Stimulated activated CD8-positive, alpha-beta memory T cell treated with anti-CD3 and anti-CD28 coated beads, Interleukin-15, amount 100 ng/mL, for 24 hours (primary cell): ENCODE measurements at places on chromosomes 11 and 22.

- no peak for DNase-seq
Observed at GRCh38 chr22:30030329-30030728, 49.9 kb upstream of the HORMAD2 start.

GRCh38 chr11:45922425-45923082, at the start of gene LARGE2:
LARGE2 (plus strand) TSS chr11:45922656; CDS start chr11:45922883, 227 bp downstream.
- DNase-seq, result no peak

GRCh38 chr11:99716302-99716701, 695.6 kb downstream of the CNTN5 start:
- DNase-seq, result no peak

DNA sequence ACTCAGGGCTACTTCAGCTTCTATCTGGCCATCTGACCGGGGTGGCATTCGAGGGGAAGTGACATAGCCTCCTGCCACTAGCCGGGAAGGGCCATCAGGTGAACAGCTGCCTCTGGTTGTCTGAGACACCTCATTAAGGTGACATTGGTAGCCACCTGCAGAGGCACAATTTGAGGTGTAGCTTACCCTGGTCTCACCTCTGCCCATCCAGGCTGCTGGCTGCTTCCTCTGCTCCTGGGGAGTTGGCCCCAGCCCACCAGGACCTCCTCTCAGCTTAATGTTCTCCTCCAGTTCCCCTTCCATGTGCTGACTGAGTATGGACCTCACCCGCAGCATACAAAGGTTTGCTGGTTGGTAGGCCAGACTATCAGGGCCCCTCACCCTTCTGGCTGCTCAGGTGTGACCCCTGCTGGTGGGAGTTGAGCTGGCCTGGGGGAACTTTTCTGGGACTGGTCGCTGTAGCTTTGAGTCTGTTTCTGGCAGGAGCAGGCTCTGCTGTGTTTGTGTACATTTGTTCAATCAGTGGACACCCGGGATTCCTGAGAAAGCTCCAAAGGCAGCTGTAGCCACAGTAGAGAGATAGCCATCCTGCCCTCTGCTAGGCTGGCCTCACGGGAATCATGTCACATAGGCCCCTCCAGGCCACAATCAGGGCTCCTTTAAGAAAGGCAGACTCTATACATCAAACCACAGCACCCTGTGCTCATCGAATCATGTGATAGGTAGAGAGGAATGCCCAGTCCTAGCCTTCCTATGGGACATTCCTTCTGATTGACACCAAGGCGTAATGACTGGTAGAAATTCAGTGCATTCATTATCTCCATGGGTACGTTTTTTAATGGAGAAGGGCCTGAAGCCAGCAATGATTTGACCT, 295.1 kb upstream of the PLET1 start:
- DNase-seq, result peak; percentile 53

DNA sequence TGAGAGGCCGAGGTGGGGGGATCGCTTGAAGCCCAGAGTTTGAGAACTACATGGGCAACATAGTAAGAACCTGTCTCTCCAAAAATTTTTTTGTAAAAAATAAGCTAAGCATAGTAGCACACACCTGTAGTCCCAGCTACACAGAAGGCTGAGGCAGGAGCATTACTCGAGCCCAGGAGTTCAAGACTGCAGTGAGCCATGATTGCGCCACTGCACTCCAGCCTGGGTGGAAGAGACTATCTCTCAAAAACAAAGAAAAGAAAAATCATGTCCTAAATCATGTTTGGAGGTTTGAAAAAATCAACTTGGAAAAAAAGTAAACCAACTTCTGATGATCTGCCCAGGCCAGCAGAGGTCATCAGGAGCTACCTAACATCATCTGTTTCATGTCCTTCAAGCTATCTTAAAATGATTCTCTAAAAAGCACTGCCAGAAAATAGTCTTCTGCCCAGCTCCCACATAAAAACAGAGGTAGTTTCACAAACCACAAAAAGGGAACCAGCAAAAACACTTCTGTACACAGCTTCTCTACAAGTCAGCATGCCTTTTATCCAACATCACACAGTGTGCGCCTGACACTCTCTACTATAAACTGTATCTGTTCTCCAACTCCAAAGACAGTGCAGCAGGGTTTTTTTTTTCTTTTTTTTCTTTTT, 165.0 kb downstream of the SOX6 start:
- no peak for DNase-seq

GRCh38 chr11:21944577-21944976, 248.3 kb upstream of the ANO5 start:
- DNase-seq, result no peak

- DNase-seq, result no peak
Observed at GRCh38 chr11:130775306-130776060, 140.8 kb downstream of the SNX19 start.

GRCh38 chr11:115499241-115499799, 4.9 kb downstream of the CADM1 start:
- no peak for DNase-seq

DNA sequence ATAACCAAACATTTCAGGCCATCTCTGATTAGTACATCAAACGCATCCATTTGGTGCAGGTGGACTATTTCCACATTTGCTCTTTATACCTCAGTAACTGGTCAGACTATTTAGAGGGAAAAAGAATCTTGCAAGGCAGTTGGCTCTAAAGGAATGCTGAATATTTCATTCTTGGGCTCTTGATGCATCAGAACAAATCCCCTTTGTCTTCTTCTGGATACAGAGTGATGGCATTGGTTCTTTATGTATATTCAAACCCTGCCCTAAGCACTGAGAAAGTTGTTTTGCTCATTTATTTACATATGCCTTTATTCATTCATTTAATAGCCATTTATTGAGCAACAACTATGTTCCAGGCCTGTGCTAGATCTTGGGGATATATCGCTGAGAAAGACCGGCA, 31.1 kb upstream of the RAB30 start:
- no peak for DNase-seq

GRCh38 chr11:84645988-84646694, 981.0 kb downstream of the DLG2 start:
- no peak for DNase-seq

DNA sequence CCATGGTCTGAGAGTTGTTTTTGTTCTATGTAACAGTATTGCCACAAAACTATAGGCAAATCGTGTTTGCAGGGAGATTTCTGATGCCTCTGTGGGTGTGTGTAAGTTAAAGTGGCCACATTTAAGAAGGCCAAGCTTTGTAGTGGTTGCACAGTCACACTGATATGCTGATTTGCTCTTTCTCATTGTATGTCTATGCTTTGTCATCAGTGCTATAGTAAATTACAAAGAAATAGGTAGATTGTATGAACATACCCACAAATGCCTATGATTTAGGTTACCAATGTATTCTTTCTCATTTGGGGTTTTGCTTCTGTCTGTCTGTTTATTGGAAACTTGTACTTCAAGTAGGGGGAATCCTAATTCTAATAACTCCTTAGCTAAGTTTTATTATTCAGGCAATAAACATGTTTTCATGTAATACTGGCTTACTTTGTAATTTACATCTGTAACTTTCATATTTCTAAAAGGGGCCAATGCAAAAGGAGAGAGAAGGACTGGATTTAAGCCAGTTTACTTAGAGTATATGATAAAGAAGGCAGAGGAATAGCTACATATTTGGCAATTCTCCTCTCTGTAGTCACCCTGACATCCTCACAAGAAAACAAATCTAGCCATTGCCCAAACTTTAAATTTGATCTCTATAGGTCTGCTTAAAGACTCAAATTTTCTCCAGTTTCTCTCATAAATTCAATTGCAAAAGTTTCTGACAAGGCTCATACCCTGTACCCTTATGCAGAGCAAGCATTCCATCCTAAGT, 2.0 kb downstream of the FIBIN start:
- DNase-seq, result no peak

- no peak for DNase-seq
Observed at GRCh38 chr11:80778941-80779340, 1338.1 kb upstream of the TENM4 start.

DNA sequence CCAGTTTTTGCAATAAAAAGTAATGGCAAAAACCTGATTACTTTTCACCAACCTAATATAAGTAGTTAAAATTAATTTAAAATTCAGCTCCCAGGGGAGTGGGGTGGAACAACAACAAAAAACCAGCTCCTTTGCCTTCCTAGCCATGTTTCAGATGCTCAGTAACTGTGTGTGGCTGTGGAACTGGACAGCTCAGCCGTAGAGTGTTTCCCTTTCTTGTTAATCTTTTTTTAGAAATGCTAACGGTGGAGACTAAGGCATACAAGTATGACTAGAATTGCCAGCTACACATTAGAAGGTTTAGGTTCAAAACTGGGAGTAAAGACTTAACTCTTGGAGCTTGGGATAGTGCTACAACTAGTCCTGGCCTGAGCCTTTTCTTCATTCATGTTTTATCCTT, 45.0 kb downstream of the PPP6R3 start:
- no peak for DNase-seq

DNA sequence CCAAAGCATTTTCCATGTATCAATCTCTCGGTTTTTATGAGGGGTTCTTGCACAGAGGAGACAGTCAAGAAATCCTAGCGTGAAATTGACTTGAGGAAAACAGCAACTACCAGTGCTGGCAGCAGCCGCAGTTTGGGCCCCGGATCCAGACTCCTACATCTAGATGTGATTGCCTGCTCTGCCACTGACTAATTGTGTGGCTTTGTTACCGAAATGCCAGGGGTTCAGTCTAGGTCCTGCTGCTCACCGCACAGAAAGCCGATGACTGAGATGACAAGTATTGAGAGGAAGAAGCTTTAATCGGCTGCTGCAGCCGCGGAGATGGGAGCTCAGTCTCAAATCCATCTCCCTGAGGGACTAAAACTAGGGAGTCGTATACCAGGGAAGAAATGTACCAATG, 8.2 kb upstream of the GLB1L3 start:
- DNase-seq, result no peak

GRCh38 chr11:118998388-118998717, 415 bp downstream of the CENATAC start:
- no peak for DNase-seq

- DNase-seq, result no peak
Observed at GRCh38 chr11:16989554-16989953, 24.7 kb downstream of the PLEKHA7 start.

- DNase-seq, result no peak
Observed at GRCh38 chr11:98495016-98495415, 525.7 kb upstream of the CNTN5 start.

GRCh38 chr11:71200761-71201160, 51.6 kb downstream of the SHANK2 start:
- DNase-seq, result no peak
